ENCODE measurements at places on chromosomes 6 and 20.

DNA sequence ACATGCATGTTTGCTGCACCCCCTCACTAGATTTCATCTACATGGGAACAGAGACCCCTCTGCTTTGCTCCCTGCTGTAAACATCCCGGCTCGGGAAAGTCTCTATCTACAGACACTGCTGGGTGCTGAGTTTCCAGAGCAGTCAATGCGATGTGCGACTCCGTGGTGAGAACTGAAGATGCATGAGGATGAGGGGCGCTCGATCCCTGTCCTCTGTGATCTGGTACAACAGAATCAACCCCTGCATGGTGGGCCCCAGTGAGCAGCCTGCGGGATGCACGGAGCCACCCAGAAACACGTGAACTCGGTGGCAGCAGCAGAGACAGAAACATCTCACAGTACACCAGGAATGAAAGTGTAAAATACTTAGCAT lies 83.1 kb downstream of the THBS2 start:
- DNase-seq, result no peak

GRCh38 chr6:144185133-144185836 lies 35.0 kb downstream of the STX11 start:
- no peak for DNase-seq

- DNase-seq, result no peak
Observed at GRCh38 chr6:112409311-112409710, 62.2 kb downstream of the RFPL4B start.

GRCh38 chr6:119493980-119494379 lies 144.4 kb upstream of the MAN1A1 start:
- DNase-seq, result no peak

DNA sequence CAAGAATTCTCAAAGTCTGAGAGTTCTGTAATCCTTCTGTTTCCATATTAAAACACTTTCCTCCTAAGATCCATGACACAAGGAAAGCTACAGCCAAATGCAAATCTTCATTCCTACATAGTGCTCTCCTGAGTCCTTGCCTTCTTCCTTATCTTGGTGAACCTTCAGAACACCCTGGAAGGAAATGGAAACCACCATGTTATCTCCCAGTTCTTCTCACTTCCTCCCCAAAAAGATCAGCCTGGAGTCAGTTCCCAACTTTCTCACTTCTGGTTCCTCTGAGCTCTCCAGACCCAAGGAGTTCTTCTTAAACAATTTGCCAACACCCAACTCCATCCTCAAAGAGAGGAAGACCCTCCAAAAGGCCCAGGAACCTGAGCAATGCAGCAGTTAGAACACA lies 193.3 kb upstream of the CCN2 start:
- no peak for DNase-seq

DNA sequence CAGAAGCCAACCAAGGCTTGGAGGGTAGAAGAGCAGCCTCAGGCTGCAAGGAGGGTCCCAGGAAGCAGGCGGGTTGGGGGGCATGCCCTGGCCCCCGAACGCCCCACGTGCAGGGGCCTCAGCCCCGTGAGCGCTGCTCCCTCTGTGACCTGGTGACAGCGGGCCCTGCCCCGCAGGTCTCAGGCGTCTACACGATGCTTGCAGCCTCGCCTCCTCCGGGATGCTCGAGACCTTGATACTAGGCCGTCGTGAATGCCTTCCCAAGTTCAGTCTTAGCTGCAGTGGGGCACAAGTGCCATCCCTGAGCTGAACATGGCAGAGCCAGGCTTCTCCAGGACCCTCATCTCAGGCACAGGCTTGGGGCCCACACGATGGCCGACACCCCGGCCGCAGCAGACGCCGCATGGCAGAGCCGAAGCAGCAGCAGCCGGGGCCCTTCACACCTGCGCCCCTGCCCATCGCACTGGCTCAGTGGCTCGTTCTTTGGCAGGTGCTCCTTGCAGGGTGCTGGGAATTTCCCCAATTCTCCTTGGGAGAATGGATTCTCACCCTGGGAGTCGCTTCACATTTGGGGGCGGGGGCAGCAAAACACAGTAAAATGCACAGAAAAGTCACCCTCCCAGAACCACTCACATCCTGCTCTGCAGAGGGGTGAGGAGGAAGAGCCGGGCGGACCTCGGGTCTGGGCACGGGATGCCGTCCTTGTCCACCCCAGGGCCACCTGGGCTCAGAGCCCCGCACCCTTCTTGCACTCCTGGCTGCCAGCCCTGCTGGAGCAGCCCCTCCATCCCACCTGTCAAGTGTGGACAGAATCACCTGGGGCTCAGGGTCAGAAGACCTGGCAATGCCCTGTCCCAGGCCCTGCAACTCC lies 161.8 kb downstream of the DLL1 start:
- no peak for DNase-seq

GRCh38 chr20:12173347-12174012 lies 255.8 kb downstream of the BTBD3 start:
- DNase-seq, result no peak

DNA sequence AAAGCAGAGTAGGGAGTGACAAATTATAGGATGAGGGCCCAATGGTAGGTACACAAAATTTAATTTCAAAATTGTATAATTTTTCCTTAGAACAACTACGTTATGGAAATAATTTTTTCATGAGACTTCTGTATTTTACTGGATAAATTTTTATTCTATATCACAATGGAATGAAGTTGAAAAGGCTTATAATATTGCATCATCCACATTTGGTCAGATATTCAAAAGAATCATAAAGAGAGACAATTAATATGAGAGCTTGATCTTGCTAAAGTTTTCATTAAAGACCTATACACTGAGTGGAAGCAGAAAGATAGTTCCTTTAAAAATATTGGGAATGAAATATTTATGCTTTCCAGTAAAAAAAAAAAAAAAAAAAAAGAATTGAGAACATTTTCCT lies 242.8 kb downstream of the FARS2 start:
- DNase-seq, result no peak

GRCh38 chr6:153790048-153790447 lies 249.0 kb upstream of the OPRM1 start:
- DNase-seq, result peak; percentile 8

DNA sequence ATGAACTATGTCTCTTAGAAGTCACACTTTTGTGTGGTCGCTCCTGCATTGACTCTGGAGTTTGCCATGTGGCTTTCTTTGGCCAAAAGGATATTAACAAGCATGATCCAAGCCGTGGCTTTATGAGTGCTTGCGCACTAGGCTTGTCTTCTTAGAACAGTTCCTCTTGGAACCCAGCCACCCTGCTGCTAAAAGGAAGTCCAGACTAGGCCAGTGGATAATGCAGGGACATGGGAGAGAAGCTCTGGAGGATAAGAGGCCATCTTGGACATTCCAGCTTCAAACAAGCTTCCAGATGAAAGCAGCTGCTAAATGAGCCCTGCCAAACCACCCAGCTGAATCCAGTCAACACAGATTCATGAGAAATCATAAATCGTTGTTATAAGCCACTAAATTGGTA lies 346.4 kb downstream of the CDC5L start:
- DNase-seq, result no peak

GRCh38 chr6:16752206-16752866 lies 8.9 kb downstream of the ATXN1 start:
- DNase-seq, result no peak

- DNase-seq, result no peak
Observed at GRCh38 chr6:43377710-43378229, 8.3 kb upstream of the ZNF318 start.

- no peak for DNase-seq
Observed at GRCh38 chr6:156816505-156816904, 39.3 kb downstream of the ARID1B start.

DNA sequence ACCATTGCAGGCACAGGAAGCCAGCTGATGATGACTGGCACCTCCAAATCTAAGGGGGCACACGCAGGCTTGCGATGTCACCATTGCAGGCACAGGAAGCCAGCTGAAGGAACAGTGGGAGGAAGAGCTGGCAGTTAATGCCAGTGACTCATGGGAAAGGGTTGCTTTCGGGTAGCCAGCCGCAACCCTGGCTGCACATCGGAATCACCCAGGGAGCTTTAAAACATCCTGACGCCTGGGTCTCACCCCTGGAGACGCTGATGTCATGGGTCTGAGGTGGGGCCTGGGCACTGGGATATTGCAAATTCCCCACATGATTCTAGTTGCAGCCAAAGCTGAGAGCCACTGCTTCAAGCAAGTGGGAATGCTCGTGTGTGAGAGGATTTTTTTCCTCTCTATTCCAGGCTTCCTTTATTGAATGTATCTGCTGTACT lies 16.1 kb upstream of the CCN6 start:
- DNase-seq, result no peak

DNA sequence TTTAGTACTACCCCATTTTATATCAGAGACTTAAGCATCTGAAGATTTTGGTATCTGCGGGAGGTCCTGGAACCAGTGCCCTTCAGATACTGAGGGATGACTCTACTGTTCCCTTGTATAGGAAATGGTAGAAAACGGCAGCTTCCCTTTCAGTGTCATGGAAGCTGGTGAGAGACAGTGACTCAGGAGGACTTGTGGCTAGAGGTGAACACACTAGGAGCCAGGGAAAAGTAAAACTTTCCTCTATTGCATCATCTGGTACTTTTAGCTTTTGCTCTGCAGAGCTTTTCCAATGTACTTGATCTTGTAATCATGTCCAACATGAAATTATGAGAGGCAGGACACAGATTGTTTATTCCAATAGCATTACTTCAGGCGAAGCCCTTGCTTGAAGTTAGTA lies 45.0 kb downstream of the RNF144B start:
- no peak for DNase-seq

DNA sequence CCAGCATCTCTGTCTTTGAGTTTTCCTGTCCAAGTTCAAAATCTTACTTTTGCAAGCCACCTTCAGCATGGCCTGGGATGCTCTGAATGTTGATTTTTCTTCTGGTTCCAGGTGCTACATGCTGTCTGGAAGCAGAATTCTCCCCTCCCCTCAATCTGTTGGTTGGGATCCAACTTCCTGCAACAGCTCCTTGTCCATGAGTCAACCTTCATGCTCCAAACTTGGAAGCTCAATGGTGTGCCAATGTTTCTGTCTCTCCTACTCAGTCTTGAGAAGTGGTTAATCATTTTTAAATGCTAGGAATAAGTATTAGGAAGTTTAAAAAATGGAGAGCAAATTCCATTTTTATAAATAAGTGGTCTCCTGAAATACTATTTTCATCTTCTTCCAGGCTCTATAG lies 33.2 kb upstream of the PLEKHG1 start:
- DNase-seq, result no peak

GRCh38 chr6:100257793-100258395 lies 206.8 kb downstream of the SIM1 start:
- no peak for DNase-seq

DNA sequence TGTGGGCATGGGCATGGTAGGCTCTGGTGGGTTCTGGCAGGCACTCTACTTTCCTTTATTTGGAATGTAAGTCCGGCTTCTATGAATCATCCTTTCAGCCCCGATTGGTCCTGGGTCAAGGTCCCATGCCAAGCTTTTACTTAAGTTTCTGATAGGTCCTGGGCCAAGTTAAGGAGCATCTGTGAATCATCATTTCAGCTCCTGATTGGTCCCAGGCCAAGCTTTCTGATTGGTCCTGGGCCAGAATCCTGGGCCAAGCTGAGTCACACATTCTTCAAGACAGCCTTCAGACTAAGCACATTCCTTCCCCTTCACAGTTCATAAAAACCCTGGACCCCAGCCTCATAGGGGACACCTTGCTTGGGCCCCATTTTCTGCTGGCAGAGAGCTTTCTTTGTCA lies 231.0 kb upstream of the EYS start:
- no peak for DNase-seq

- DNase-seq, result no peak
Observed at GRCh38 chr6:148523048-148523447, 180.4 kb downstream of the SASH1 start.

- DNase-seq, result no peak
Observed at GRCh38 chr6:1856381-1856780, 246.7 kb downstream of the FOXC1 start.

GRCh38 chr6:7684076-7684475 lies 41.8 kb upstream of the BMP6 start:
- DNase-seq, result no peak

DNA sequence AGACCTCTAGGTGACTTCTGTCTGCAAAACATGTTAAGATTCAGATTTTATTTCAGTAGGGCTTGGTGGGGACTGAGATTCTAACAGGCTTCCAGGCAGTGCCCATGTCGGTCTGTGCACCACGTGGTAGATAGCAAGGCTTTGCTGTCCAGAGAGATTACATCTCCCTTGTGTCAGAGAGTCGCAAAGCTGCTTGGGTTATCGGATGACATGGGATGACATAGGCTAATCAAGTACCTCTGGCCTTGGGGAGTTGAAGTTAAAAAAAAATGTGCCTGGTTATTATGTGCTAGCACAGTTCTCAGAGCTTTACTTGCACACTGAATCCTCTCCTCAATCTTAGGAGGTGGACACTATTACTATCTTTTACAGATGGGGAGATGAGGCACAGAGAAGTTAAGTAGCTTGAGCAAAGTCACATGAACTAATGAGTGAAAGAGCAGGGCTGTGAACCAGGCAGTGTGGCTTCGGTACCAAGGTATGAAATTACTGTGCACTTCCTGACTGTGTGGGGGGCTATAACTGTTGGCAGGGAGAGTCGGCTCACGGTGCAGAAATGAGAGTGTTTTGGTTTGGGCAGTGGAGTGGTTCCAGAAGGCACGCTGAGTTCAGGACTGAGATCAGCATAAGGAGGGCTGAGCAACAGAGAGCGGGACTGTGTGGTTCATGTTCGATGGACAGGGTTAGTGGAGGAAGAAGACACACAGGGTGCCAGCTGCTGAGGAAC lies 41.1 kb downstream of the FARS2 start:
- no peak for DNase-seq

DNA sequence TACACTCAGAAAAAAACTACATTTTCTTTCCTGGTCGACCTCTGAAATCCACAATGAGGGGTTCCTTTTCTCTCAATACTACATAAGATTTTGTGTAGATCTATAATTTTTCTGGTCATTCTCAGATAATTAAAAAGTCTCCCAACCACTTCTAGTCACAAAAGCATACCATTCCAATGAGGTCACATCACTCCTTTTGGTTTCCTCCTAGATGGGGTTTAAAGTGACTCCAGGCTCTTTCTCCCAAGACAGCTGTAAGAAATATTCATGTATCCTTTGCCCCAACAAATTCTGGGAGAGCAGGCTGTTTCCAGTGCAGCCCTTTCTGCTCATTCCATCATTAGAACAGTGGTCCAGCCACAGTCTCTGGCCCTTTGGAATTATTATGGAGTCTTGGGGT lies 43.1 kb upstream of the BEND6 start:
- DNase-seq, result peak; percentile 35

DNA sequence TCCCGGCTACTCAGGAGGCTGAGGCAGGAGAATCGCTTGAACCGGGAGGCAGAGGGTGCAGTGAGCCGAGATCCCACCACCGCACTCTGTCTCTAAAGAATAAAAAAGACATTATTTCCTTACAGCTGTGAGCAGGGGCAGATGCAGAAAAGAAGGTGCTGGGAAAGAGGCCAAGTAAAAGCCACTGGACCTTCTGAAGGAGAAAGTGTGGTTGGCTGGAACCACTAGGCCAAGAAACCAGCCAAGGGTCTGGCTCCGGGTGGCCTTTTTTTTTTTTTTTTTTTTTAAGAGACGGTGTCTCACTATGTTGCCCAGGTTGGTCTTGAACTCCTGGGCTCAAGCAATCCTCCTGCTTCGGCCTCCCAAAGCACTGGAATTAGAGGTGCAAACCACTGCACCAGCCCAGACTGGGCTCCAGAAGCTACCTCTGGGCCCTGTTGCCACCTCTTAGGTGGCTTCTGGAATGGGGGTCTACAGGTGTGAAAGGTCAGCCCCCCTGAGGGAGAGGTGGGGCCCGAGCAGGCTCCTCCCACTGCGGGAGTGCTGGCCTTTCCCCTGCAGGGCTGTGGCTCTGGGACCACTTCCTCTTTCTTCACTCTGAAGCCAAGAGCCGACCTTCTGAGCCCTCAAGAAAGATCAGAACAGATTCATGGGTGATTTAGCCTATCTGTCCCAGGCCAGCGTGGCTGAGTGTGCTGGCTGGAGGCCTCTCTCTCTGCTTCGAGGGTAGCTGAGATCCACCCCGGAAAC lies at the start of gene FGD2:
FGD2 (plus strand) TSS at position 595 of the 750 bp plus-strand sequence. CDS start 163 bp downstream, outside the sequence.
- DNase-seq, result no peak

Measured in NT2/D1 (cell line).